Cerebellar nuclear complex (tissue), 1 donor: ENCODE measurements at places on chromosomes 16 and 17.

DNA sequence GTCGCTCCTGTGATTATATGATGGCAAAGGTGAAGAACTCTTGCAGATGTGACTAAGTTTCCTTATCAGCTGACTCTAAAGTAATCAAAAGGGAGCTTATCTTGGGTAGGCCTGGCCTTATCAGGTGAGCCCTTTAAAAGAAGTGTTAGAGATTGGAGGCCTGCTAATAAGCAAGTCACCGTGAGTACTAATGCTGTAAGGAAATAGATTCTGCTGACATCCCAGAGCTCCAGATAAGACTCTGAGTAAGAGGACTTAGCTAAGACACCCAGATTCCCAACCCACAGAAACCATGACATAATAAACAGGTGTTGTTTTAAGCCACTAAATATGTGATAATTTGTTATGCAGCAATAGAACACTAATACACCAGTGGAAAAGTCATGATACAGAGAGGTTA, 99.9 kb upstream of the FAM20A start:
- no peak for DNase-seq

DNA sequence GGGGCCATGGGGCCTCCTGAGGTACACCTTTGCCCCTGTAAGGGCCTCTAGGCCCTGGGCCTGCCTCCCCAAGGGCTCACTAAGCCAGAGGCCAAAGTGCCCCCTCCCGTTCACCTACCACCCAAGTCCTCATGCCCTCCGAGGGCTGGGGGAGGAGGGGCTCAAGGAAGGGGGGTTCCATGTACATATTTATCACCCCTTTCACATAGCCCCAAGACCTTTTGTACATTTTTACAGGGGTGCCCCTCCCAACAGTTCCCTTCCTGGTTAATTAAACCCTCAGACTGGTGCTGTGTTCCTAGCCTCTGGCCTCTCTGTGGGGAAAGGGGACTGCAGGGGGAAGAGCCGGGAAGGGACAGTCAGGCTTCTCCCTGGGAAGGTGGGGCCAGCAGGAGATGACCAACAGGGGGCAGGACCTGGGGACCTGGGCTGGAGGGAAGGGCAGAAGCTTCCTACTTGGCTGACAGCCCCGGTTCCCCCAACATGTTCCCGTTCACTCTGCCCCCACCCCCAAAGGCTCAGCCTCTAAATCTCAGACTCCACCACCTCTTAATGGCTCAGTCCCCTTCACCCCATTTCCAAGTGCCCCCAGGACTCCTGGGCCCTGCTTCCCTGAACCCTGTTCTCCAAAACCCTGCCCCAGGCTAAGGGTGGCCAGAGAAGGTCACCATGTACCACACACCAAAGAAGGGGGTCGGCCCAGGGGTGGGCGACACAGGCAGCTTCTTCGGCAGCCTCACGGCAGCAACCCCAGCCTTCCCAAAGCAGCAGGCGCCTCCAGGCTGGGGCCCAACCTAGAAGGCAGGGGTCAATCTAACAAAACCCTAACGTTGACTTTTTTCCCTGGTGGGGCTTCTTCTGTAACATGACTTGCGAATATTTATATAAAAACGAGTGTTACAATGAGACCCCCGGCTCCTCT, 11.9 kb downstream of the FBRS start:
- DNase-seq: no peak

- DNase-seq: no peak
Measured at GRCh38 chr17:80991645-80992076, at the start of gene CHMP6. Gene CHMP6, plus strand, starts transcription at chr17:80991841. Its CDS starts 78 bp downstream, at chr17:80991919.

DNA sequence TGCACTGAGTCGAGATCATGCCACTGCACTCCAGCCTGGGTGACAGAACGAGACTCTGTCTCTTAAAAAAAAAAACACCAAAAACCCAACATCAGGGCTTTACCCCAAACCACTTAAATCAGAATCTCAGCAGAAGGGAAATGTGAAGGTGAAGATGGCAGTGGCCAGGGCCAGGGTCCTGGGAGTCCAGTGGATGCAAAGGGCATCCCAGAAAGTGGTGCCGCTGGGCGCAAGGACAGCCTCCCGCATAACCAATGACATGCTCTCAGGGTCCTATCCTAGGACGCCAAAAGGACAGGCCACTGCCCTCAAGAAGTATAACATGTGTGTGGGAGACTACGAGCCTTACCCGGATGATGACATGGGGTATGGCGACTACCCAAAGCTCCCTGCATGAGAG, 7.9 kb downstream of the TUBD1 start:
- DNase-seq: no peak

DNA sequence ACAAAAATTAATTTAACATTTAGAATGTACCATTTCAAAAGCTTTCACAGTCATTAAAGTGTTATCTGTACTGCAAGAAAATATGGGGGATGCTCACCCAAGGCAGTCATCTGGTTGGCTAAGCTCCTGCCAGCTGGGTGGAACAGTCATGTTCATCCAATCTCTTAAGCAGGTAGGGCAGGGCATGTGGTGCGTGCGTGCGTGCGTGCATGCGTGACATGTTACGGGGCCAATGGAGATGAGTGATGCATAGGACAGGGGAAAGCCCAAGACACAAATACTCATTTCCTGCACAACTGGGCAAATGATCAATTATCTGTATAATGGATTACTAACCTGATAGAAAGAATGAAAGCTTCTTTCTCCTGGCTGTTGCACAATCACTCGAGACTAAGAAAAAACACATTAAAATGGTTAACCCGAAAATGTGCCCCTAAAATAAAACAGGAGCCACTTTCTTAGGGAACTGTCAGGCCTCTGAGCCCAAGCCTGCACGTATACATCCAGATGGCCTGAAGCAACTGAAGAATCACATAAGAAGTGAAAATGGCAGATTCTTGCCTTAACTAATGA, 104.4 kb downstream of the MYO1D start:
- no peak for DNase-seq
